ENCODE measurements at places on chromosomes 6 and 20.
A peak's percentile ranks its signal among the peaks of the same experiment; 100 is the strongest.

GRCh38 chr20:13130061-13130706, 90.9 kb upstream of the ISM1 start:
- DNase-seq = no peak

DNA sequence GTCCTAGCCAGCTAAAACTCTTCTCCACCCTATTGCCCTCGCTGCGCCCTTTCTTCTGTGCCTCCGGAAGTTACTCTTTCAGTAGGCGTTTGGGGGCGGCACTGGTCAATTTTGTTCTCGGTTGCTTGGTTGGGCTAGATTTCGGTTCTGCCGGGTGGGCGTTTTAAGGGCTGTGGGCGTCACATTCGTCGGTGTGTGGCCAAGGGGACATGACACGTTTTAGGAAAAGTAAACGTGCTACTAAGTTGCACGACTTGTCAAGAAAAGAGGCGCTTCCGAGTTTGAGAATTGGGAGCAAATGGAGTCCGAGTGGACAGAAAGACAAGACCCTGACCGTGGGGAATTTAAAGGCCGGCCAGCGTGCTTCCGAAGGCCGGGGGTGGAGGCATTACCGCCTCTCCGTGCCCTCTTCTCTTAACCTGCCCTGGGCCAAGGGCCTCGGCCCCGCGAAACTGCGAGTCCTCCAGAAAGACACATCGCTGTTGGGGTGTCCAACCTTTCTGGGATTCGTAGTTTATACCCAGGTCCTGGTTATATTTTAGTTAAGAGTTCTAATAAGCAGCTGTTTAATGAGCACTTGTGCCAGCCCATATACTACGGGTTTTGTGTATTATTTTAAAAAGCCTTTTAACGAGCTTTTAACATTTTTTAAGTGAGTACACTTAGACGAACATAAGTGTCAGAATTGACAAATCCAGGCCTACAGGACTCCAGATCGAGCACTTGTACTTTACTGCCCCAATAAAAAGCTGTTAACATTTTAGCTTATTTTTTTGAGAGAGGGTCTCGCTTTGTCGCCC, 664 bp upstream of the BAG6 start:
- DNase-seq = peak; percentile 66

- DNase-seq = no peak
These were observed 20.6 kb downstream of the SLC17A9 start for GRCh38 chr20:62972845-62973745.

GRCh38 chr20:50149481-50150254, 3.9 kb downstream of the PEDS1 start:
- no peak for DNase-seq

DNA sequence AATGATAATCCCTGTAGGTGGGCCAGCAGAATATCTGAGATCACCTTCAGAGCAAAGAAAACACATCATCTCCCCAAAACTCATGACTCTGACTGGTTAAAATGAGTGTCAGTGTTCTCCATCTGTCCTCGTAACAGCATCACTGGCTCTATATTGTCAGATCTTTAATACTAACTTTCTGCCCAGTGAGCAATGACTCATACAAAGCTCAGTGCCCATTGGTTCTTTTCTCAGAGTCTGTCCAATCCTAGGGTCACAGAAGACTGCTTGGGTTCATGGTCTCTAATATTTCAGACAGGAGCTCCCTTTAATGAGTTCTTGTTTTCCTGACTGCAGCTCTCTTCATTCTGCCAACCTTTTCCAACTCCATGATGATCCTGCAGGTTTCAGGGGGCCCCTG, 36.4 kb downstream of the HLA-DPB1 start:
- no peak for DNase-seq

- DNase-seq = no peak
These were observed 14.0 kb upstream of the PLCB1 start for GRCh38 chr20:8118039-8118438.

DNA sequence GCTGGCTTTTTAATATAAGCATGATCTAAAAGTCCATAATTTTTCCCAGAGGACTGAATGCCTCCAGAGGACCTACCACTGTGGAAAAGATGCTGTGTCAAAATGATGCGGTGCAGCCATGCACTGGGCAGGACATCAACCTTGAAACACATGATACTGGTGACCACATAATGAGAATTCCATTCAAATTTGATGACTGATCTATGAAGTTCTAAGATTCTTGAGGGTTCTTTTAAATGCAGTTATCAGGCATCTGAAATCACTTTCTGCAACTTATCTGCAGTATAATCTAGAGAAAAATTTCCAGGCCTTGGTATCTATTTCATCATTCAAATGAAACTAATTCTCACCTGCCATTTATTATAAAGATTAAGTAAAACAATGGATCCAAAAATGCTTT, 15.0 kb upstream of the MARCKS start:
- no peak for DNase-seq

GRCh38 chr6:132932588-132932987, 118.2 kb downstream of the RPS12 start:
- no peak for DNase-seq

- DNase-seq = no peak
These were observed 18.9 kb upstream of the RPL7L1 start for GRCh38 chr6:42860481-42860880.

DNA sequence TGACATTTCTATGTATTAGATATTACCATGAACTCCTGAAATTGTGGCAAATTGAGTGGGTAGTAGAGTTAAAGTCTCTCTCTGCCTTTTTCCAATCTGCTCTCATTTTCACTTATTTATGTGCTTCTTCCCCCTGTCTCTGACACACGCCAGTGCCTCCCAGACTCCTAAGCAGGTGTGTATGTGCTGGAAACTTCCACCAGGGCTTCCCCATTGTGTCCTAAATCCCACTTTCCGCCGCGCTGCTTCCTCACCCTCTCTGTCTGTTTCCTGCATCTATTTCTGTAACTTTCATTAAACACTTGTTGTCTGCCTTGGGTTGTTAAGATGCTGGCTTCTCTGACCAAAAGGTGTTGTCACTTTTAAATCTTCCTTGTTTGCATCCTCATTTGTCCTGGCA, 97.6 kb upstream of the HDGFL1 start:
- DNase-seq = no peak

GRCh38 chr6:79713701-79714322, 82.7 kb downstream of the SH3BGRL2 start:
- DNase-seq = peak; percentile 18

GRCh38 chr6:42726485-42727086, 4.2 kb upstream of the PRPH2 start:
- DNase-seq = peak; percentile 51

DNA sequence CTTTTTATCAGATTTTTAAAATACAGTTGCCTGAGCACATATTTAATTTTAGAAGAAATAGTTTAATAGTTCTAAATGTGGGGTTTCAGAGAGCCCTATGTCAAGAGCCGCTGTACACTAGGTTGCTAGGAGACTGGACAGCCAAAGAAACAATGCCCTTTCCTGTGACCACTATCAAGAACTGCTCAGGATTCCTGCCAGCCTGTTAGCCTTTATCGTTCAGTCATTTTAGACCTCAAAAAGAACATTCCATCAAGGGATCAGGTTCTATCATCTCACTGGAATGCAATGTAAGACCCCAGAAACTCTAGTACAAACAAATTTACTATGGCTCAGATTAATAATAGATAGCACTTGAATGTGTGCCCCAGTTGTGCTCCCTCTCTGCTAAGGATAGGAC, 181.2 kb upstream of the CCN2 start:
- no peak for DNase-seq

DNA sequence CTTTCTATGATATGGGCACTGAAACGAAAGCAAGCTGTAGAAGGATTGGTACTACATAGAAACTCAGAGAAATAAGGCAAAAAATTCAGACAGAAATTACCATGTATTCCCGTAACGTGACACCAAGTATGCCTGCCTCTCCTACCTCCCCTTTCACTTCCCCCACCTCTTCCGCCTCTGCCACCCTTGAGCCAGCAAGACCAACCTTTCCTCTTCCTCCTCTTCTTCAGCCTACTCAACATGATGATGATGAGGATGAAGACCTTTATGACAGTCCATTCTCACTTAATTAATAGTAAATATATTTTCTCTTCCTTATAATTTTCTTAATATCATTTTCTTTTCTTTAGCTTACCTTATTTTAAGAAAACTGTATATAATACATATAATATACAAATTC, 188.1 kb upstream of the VGLL2 start:
- DNase-seq = no peak

GRCh38 chr20:10507052-10507451, 71.9 kb downstream of the SLX4IP start:
- no peak for DNase-seq

GRCh38 chr6:170223718-170224693, 66.9 kb downstream of the DLL1 start:
- DNase-seq = no peak

- no peak for DNase-seq
These were observed 4.9 kb downstream of the TCF15 start for GRCh38 chr20:605237-605636.

- DNase-seq = no peak
These were observed 1.2 kb downstream of the IRF4 start for GRCh38 chr6:392441-393390.

DNA sequence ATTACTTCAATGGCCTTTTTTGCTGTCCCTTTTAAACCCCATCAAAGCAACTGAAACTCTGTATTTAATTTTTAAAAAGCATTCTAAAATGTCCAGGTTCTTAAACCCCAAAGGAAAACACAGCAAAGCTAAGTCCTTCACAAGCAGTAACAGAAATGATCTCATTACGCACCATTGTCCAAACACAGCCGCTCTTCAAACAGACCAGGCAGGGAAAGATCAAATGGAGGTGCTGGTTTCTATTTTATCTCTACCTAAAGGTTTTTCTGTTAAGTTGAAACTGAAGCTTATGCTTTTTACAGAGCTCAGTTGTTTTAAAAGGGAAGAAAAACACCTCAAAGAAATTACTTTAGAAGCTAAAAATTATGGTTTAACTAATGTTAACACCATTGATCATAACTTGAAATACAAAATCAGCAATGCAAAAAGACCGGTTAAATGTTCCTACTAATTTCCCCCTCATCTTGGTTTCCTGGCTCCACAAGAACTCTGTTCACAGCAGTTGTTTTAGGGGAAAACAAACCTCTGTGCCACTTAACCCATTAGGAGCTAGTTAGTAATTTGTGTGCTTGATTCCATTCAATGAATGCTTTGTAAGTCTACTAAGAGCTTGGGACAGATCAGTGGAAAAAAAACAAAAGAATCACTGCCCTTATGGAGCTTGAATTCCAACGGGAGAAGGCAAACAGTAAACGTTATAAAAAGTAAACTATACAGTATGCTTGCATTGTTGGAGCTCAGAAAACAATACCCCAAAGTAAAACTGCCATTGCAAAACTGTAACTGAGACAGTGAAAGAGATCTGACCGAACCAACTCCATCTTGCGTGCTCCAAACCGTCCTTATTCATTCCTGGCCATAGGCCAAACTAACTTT, 87.4 kb downstream of the CD24 start:
- DNase-seq = no peak

DNA sequence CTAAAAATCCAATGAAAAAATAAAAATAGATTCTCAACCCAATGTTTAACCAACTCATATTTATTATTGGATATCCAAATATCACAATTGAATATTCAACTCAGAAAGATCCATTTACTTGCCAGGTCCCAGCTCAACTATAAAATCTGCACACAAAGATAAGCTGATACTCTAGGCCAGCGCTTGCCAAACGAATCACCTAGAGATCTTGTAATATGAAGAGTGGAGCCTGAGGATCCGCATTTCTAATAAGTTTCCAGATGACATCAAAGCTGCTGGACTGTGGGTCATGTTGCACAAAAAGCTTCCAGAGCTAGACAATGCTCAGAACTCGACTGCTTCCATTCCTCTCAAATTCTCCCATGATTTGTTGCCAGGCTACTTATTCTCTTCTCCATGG, 51.7 kb upstream of the HSF2 start:
- DNase-seq = no peak

DNA sequence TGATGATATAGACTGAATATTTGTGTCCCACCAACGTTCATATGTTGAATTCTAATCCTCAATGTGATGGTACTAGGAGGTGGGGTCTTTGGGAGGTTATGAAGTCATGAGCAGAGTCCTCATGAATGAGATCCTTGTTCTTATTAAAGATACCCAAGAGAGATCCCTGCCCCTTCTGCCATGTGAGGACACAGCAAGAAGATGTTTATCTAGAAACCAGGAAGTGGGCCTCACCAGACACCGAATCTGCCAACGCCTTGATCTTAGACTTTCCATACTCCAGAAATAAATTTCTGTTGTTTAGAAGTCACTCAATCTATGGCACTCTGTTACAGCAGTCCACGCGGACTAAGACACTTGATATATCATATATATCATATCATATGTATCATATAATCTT, 67.7 kb upstream of the GCM1 start:
- DNase-seq = no peak

Data from activated CD8-positive, alpha-beta memory T cell treated with anti-CD3 and anti-CD28 coated beads for 1 hour (primary cell).